CD4-positive, alpha-beta T cell treated with Interleukin-17A for 1 hour (primary cell): ENCODE measurements at places on chromosomes 5 and 9.

DNA sequence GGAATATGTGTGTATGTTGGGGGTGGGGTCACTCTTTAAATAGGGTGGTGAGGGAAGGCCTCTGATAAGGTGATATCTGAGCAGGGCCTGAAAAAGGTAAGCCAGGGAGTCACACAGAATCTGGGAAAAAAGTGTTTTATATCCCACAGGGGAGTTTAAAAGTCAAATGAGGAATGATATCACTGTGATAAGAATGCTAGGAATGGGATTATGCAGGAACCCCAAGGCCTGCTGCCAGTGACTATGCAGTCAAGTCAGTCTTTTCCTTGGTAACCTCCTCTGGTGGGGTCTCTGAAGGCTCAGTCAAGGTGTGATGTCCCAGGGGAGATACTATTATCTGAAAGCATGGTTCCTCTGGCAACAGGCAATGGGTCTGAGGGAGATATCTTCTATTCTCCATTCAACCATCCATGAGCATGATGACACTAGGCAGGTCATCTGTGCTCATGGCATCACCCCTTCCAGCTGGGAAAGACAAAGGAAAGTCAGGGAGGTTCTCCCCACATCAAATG lies 53.5 kb downstream of the GRIA1 start:
- no peak for DNase-seq

DNA sequence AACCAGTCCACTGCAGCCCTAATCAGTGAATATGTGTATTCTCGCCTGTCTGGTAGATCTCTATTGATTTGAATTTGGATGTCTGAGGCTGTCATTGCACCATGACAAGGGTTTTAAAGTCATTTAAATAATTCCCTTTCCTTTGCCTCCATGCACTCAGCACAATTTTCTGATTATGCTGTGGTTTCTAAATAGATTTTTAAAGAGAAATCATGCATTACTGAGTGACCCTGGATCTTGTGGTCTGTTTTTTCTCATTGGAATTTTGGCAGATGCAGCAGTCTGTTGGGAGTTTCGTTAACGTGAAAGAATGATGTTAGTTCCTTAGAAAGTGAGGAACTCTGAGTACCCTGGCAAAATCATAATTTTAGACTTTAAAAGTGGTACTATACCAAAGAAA lies 396.0 kb downstream of the LRRC70 start:
- no peak for DNase-seq

DNA sequence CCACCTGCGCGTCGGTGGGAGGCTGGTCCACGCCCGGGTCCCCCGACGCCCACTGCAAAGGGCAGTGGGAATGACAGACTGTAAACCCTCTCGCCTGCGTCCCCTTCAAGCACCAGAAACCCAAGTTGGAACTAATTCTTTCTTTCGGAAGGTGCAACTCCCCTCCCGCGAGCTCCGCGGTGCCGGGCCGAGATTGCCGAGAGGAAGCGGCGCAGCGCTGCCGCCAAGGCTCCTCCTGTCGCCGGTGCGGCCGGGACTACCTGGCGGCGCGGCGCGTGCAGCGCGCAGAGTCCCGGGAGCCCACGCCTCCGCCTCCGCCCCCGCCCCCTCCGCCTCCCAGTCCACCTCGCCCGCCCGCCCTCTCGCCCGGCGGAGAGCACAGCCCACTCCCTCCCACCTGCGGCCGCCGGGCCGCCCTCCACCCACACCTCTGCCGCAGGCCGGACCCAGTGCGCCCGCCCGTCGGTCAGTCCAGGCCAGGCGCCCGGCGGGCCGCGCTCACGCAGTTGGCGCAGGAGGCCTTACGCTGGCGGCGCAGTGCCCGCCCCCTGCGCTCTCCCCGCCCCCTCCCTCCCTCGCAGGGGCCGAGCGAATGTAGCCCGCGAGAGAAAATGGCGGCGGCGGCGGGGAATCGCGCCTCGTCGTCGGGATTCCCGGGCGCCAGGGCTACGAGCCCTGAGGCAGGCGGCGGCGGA lies at the start of gene MAP3K1:
MAP3K1 (plus strand) TSS at position 587 of the 695 bp plus-strand sequence; CDS start at position 612, 25 bp downstream.
- DNase-seq = peak; percentile 82

- DNase-seq = no peak
Measured at GRCh38 chr9:136614967-136615623, 47.6 kb upstream of the EGFL7 start.

DNA sequence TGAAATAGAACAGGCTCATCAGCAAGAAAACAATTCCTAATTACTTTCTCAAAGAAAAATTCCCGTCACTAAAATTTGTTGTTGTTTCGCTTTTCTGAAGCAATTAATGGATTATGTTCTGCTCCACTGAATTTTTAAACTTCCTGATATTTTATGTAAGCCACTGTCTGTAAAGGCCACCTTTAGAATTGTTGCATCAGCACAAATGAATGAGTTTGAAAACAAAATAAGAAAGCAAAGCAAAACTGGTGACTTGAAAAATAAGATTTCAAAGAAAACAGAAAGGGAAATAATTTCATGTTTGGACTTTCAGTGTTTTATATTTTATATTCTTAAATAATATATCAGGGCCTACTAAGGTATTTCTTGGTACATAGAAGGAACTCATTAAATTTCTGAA lies 636.3 kb upstream of the TYRP1 start:
- DNase-seq = no peak

GRCh38 chr5:10118150-10118549 lies 131.5 kb downstream of the ATPSCKMT start:
- DNase-seq = no peak

GRCh38 chr5:137734331-137734730 lies 1.6 kb downstream of the KLHL3 start:
- no peak for DNase-seq

DNA sequence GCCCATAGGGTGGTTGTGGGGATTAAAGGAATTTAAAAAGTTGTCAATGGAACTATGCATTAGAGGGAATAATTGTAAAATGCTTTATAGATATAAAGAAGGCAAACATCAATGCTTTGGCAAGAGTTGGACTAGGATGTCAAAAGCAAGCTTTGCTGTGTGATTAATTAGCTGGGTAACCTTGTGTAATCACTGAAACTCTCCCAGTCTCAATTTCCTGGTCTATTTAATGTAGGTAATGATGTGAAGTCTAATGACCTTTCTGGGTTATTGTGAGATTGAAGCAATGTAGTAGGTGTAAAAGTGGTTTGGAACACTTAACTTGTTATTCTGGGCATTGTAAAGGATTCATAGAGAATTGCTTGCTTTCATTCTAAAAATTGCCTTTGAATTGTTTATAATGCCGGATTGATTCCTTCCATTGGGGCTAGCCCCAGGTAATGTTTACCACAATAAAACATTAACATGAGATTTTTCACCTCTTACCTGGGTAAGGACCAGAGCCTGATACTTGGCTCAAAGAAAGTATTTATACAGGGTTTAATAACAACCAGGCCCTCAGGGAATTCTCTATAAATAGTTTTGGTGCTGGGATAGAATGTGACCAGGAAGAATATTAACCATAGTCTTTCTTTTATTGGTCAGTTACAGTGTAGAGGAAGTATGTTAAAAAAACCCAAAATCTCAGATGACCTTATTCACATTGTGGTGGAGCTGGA lies 30.0 kb upstream of the CLINT1 start:
- DNase-seq = no peak

GRCh38 chr5:126998895-126999570 lies 31.3 kb downstream of the MARCHF3 start:
- no peak for DNase-seq
